ENCODE measurements at places on chromosomes 2 and 18.

DNA sequence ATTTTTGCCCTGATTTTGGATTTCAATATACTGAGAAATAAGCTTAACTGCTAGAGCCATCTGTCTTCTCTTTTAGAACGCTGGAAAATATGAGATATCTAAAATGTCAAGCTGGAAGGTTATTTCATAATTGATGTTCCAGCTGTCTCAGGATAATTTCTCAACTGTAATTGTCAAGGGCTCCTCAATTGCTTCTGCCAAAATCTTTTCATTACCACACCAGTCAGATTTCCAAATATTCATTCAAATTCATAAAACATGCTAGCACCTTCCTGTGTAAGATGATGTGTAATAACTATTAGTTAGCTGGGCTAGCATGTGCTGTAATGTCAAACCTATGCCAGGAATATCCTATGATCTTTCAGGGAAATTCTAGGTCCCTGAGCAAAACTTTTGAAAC, 88.1 kb downstream of the TNFRSF11A start:
- no peak for DNase-seq

DNA sequence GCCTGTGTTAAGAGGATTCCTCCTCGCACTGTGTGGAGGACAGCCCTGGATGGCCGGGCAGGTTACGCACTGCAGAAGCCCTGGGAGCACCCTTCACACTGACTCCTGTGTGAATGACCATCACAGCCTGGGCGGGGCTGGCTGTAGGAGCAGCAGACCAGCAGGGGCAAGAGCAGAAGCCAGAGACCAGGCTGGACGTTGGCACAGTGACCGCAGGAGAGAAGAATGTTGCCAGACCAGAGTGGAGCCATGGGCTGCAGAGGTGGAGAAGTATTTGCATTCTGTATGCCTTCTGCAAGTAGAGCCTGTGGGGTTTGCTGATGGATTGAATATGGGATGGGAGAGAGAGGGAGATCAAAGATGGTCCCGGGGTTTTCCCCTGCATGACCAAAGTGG, 23.1 kb downstream of the LRRFIP1 start:
- no peak for DNase-seq

DNA sequence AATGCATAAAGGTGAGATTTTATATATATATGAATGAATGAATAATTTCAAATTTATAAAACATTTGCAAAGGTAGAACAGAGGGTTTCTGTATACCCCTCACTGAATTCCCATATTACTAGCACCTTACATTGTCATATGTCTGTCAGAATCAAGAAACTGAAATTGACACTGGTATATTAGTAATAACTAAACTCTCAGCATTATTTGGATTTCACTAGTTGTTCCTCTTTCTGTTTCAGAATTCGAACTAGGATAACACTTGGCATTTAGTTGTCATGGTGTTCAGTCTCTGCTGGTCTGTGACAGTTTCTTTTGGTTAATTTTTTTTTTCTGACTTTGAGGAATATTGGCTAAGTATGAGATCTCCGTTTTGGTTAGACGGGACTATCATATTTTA, 275.9 kb downstream of the DCC start:
- DNase-seq = no peak

GRCh38 chr2:217945530-217945929, 57.3 kb downstream of the TNS1 start:
- DNase-seq = no peak

GRCh38 chr2:56179931-56180330, 3.9 kb upstream of the CCDC85A start:
- DNase-seq = no peak

GRCh38 chr2:69692424-69692823, 48.9 kb upstream of the AAK1 start:
- no peak for DNase-seq
